Natural killer cell treated with Interleukin-12 subunit alpha and Interleukin-12 subunit beta and Interleukin-15 and Interleukin-18, amount 100 ng/mL, for 72 hours (primary cell): ENCODE measurements at places on chromosomes 1 and 21. TPM values are rescaled to one million over a fixed set of nuclear protein-coding genes. Genes with fewer than 3 reads are reported as not detected.

DNA sequence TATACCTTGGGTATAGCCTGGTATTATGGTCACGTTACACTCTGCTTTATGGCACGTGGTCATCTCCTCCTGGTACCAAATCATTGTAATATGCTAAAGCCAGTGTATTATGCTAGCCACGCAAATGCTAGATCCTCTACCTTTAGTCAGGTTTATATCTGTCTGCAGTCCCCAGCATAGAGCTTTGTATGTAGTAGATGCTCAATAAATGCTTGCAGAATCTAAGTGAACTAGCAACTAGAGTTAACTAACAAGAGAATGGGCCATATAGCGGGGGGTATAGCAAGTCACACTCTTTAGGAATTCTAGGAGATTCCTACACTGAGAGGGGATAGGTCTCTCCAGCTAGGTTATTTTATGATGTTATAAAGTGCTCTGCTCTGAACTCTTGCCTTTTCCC, 3.0 kb downstream of the MOV10 start:
- no peak for DNase-seq

The SLC6A9 gene
- total RNA-seq = 4.5 TPM

The BACH1 gene
- 38.7 TPM for total RNA-seq

GRCh38 chr1:154982341-154982740, 803 bp upstream of the FLAD1 start:
- DNase-seq = no peak

GRCh38 chr1:244992833-244993232, 128.5 kb upstream of the HNRNPU start:
- DNase-seq = no peak

The CELA2B gene
- not detected for total RNA-seq

The LPGAT1 gene
- 27.2 TPM for total RNA-seq

DNA sequence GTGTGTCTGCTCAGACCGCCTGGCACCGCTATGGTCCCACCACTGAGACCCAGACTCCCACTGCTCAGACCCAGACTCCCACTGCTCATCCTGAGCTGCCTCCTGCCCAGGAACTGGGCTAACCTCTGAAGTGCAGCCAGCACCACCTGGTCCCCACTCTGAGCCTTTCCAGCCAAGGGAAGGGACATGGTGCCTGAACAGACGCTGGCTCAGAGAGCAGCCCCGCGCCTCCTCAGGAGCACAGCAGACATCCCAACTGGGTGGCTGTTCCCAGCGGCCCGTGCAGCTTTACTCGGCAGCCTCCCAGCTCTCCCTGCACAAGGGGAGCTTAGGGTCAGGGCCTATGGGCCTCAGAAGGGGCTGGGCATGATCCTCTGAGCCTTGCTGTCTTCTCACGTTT, 27.8 kb upstream of the CNTN2 start:
- DNase-seq = no peak
